ENCODE measurements at places on chromosomes 3 and 15.

DNA sequence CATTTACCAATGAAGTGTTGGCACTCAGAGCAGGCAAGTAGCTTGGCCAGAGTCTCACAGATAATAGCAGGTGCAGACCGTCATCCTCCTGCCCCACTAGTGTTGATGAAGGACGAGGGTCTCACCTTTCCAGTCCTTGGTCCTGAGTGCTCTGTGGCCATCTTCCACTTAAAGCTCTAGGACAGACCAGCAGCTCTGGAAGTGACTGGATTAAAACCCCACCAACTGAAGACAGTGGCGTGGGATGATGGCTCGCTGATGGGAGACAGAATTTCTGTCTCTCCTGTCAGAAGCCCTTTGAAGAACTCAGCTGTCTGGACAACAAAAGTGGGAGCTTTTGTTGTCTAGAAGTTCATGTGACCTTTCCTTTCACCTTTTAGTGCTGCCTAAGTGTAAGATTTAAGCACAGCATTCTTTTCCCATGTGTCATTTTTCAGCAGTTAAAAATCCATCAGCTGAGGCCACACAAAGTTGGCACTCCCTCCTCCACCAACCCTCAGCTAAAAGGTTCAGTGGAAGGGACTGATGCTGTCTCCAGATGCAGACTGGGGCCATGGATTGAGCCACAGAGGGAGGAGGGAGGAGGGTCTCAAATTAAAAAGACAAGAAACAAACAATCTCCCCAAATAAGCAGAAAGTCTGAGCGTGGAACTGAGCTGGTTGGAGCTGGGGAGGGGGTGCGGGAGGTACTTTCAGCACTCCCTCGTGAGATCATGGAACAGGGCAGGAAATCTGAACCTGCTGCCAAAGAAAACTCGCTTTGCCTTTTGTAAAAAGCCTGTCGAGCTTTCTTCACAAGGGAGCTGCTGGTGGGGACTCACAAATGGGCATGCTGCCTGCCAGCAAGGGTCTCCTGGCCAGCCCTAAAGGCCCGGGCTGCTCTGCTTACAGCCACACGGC is 148.5 kb upstream of the CTDSPL start:
- no peak for DNase-seq

GRCh38 chr3:40613306-40613705 is 88.5 kb downstream of the ZNF621 start:
- DNase-seq = no peak

- DNase-seq = no peak
Measured at GRCh38 chr15:81954158-81954783, 91.5 kb downstream of the MEX3B start.

DNA sequence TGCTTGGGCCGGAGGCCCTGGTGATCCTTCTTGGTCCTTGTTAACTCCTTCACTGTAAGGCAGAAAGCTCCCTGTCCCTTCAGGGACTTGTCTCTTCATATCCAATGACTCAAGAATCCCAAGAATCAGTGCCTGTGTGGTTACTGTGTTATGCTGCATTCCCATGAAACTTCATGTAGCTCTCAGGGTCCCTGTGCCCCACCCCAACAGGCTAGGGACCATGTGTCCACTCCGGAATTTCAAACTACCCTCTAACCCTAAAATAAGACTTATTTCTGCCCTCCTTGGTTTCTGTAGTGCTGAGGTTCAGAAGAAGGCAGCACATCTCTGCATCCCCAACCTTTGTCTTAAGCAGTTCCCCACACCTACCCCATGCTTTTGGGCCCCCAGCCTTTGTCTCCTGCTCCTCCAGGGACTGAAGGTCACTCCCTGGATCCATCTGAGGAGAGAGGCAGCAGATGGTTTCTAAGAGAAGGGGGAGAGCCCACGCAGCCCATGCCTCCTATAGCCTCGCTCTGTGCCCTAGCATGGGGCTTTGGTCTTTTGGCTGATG is 531 bp upstream of the MAP1A start:
- no peak for DNase-seq

All from activated T-helper 1 cell treated with Interleukin-2 at 50 U/mL for 16 hours (primary cell).